Stimulated activated CD4-positive, alpha-beta T cell treated with anti-CD3 and anti-CD28 coated beads, Interleukin-1b, Interleukin-23, amount 100 ng/mL, for 4 hours (primary cell): ENCODE measurements at places on chromosomes 2 and 18.

DNA sequence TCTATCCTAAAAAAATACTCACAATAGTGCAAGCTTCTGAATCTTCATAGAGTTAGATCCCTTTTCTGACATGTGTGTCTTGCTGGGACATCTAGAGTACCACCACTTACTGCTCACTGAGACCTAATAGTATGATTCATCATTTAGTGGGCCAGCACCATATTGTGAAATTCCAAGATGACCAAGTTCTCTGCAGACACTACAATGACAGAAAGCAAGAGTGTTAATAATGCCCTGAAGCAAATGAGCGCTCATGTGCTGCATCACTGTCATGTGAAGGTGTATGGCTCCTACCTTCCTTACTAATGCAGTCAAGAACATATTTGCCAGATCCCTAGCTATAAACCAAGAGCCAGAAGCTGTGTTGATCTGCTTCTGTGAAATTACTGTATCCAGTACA is 606.2 kb upstream of the NXPH2 start:
- no peak for DNase-seq

DNA sequence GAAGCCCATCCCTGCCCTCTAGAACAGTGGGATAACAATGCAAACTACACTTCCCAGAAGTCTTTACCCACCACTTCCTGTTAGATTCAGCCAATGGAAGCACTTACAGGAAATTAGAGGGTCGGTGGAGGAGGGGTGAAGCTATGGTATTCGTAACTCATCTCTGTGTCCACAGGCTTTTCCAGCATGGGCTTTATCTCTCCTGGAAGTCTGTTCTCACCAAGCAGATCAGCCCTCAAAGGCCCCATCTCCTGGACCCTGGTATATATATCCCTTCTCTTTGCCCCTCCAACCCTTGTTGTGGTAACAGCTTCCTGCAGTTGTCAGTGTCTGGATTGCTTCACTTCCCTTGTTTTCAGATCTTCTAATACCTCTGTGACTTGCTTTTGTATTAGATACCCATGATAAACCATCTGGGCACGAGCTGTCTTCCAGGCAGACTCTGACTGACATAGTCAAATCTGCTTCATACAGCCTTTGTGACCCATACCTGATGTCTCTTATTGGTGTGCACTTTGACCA is 475.0 kb upstream of the POU3F3 start:
- DNase-seq, result no peak

DNA sequence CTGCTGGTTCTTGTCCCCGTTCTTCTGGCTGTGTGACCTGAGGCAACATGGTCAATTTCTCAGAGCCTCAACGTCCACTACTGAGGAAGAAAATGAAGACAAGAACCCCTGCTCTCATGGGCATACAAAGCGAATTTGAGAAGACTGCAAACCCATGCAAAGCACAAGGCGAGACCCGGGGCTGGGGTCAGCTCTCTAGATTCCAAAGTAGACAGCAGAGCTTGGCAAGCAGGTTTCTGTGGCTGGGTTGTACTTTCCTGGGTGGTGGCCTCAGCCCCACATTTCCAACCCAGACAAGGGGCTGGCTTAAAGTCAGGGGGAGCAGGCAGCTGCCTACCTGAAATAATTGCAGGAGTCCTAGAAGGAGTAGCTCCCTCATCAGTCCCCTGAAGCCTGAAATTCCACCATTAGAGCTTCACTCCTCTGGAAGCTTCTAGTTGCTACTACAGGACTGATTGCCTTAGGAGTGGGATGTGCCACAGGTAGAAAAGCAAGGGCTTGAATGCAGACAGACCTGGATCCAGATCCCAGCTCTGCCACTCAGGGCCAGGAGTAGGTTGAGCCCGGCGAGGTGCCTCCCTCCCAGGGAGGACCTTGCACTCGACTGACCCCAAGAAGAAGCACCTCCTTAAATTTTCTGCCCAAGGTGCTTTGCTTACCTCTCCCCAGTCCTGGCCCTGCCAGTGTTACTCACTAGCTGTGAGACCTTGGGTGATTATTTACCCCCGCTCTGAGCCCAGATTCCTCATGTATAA is 127.6 kb downstream of the CLIP4 start:
- DNase-seq, result no peak

DNA sequence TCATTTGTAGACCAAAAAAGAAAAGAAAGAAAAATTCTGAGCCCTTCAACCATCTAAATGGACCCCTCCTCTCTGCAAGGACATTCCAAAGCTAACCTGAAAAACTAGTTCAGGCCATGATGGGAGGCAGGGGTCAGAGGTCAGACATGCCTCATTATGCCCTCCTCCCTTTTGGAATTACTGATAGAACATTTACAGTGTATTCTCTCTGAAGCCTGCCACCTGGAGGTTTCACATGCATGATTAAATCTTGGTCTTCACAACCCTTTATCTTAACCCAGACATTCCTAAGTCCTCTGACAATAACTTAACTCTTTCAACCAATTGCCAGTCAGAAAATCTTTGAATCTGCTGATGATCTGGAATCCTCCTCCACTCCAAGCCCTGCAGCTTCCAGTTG is 86.0 kb downstream of the SPP2 start:
- no peak for DNase-seq

GRCh38 chr2:236293241-236293810 is 29.1 kb upstream of the ASB18 start:
- no peak for DNase-seq
